Ovary (tissue), 10 donors: ENCODE measurements at places on chromosomes 2 and 18. TPM values are rescaled to one million over a fixed set of nuclear protein-coding genes. Genes with fewer than 3 reads are reported as not detected.

SNTG2 gene
- total RNA-seq: 0.83 TPM

TCF23 gene
- total RNA-seq: 8.6 TPM

CIB4 gene
- total RNA-seq: not detected

- no peaks in the 10 kb centered on the region for H3K36me3 ChIP-seq
- H3K27me3 ChIP-seq: no peaks in the 10 kb centered on the region
- no peaks in the 10 kb centered on the region for H3K4me1 ChIP-seq
- H3K4me3 ChIP-seq: no peak overlapping the region
- H3K27ac ChIP-seq: no peak overlapping the region
- no peak for DNase-seq
Measured at GRCh38 chr18:29874519-29875098, 1167.9 kb downstream of the DSC3 start.
